Omental fat pad (tissue), 4 donors: ENCODE measurements at places on chromosomes 6 and 20.

GRCh38 chr6:87907521-87907920, 140.1 kb upstream of the SPACA1 start:
- no peak for DNase-seq

GRCh38 chr6:79640146-79641111, 9.3 kb downstream of the SH3BGRL2 start:
- DNase-seq, result no peak

DNA sequence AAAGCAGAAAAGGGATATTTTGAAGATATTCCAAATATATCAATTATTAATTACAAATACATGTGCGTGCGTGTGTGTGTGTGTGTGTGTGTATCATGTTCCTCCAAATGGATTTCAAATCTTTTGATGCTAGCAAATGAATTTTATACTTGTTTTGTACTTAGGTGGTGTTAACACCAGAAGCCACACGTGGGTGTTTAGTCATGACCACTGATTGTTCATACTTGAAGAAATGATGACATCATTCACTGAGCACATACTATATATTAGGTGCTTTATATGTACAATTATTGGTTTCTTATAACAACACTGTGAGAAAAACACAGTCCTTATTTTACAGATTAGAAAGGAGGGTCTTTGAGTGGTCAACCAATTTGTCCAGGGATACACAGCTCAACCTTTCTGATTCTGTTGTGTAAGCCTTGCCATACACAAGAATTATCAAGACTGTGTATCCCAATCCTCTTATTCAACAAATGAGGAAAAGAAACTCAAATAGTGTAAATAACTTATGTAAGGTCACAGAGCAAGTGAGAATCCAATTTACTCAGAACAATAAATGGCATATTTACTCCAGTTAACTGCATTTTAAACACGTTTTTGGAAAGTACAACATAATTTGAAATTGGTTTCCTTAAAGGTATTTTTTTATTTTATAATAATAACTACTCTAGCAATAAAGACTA, 88.5 kb downstream of the BCAS1 start:
- no peak for DNase-seq

GRCh38 chr6:7267466-7268091, 45.4 kb downstream of the SSR1 start:
- peak; percentile 55 for DNase-seq

DNA sequence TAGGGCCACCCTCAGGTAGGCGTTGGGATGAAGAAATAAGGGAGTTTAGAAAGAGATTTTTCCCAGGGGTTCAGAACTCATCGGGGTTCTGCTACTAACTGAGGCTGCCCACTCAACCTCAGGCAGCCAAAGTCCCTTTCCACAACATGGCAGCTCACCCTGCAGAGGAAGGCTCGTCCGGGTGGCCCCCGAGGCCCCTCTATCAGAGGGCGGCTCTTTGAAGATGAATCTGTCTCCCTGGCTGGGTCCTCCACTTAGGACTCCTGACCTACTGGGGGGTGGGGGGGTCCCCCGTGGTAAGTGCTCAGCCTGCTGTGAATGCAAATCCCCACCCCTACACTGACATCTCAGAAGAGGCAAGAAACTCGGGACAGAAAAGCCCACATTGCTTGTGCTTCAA, 182.9 kb downstream of the SOD2 start:
- DNase-seq, result no peak

DNA sequence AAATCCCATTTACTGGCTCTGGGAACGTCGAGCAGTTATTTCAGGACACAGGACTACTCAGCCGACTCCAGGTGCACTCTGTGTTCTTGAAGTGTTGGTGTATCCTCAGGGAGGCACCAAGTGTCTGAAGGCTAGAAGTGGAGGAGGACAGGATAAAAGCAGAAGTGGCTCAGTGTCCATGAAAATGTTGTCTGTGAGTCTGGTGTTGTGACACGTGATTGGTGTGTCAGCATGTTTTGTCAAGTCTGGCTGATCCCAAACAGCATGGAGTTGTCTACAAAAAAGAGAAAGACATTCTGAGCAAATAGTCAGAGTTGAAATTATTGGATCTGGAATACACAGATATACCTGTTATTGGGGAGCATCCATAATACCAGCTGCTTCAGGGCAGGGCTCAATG, 30.3 kb downstream of the SCGN start:
- no peak for DNase-seq

GRCh38 chr20:53346335-53346648, 247.3 kb downstream of the ZNF217 start:
- DNase-seq, result no peak

- no peak for DNase-seq
These were observed 180.3 kb downstream of the ANKRD60 start for GRCh38 chr20:58048096-58048702.

GRCh38 chr20:50308513-50309279, 118.1 kb downstream of the CEBPB start:
- DNase-seq, result peak; percentile 93

DNA sequence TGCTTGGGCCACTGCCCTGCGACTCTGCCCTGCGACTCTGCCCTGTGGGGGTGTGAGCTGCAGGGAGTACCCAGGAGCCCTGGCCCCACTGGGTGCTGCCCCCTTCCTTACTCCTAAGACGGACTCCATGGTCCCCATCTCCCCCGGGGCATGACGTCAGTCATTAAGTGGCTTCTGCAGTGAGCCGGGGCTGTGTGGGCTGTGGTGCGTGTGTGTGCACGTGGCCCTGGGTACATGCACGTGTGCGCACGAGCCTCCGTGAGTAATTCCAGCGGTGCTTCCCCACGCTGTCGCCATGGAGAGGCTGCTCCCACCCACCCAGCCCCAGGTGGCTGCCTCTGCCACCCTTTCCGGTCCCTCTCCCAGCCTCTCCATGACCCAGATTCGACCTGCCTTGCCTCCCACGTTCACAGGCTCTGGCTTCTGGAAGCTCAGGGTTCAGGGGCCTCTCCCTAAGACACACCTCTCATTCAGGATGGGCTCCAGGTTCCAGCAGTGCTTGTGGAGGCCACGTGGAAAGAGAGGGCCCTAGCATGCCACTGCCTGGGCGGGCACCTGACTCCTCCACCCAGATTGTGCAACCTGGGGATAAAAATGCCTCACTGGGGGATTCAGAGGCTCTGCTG, 88.3 kb downstream of the DLGAP4 start:
- no peak for DNase-seq

GRCh38 chr6:27687154-27688013, 214.5 kb upstream of the ZNF184 start:
- peak; percentile 35 for DNase-seq

GRCh38 chr20:1951436-1952115, 42.3 kb downstream of the PDYN start:
- DNase-seq, result no peak

DNA sequence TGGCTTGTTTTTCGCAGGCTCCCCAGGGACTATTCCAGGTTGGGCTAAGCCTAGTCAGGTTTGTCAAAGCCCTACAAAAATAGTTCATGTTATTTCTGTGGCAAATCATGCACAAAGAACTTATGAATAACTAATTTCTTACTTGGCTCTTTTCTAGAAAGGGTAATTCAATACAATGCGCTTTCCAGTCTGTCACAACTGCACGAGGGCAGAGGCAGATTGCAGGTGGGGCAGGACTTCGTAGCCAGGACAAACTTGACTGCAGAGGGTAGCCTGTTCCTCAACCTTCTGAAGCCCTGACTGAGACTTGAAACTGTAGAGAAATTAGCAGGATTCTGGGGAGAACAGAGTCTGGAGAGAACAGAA, 253.5 kb downstream of the QKI start:
- DNase-seq, result no peak

GRCh38 chr6:155038104-155038503, 43.0 kb downstream of the TIAM2 start:
- no peak for DNase-seq

DNA sequence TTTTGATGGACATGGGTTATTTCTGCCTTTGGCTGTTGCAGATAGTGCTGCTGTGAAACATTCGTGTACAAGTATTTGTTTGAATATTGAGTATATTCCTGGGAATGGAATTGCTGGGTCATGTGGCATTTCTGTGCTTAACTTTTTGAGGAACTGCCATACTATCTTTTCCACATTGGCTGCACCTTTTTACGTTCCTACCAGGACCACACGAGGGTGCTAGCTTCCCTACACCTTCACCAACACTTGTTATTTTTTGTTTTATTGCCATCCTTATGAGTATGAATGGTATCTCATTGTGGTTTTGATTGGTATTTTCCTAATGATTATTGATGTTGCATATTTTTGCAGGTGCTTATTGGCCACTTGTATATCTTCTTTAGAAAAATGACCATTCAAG, 47.8 kb upstream of the PLCG1 start:
- DNase-seq, result no peak

GRCh38 chr6:136753624-136754023, 38.7 kb downstream of the MAP3K5 start:
- DNase-seq, result no peak

DNA sequence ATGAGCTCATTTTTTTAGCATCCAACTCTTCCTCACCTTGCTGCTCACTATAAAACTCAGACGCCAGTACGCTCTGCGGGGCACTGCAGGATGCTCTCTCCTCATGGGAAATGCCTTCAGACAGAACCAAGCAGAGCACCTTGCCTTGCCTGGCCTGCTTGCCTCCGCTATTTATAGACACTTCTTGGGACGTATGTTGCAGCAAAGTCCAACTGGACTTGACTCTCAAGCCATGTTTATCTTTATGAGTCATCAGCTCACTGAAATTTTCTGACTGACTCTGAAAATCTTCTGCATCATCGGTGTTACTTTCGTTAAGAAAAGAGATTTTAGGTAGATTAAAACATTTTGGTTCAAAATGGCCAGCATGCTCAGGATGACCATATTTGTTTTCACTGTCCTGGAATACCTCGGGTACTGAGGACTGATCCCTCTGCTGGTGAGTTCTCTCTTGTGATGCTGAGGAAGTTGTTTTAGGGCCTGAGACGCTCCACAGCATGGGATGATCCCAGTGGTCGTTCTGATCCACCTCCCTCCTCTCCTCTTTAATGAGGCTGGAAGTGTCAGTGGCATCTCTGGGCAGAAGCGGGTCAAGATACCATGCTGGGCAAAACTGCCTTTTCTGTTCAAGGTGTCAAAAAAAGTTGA, 204.5 kb downstream of the KIF16B start:
- no peak for DNase-seq

GRCh38 chr6:40806256-40806864, 219.2 kb upstream of the LRFN2 start:
- no peak for DNase-seq

- no peak for DNase-seq
These were observed 356.5 kb upstream of the CDH4 start for GRCh38 chr20:60895363-60896079.

DNA sequence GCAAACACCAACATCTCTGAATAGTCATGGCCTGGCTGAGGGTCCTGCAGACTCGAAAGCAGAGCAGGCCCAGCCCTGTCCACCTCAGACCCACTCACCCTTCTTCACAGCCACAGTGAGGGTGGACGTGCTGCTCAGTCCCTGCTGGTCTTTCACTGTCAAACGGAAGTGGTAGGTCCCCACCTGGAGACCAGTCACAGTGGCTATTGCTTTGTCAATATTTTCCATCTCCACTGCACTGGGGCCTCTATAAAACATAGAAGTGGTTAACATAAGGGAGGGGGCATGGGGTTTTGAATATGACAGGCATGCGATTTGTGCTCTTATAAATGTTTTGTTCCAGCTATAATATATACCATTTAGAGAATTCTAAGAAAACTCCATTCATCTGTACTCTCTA, 73.9 kb downstream of the ALDH5A1 start:
- no peak for DNase-seq

- no peak for DNase-seq
These were observed 86.6 kb upstream of the RNF24 start for GRCh38 chr20:4101910-4102309.

- no peak for DNase-seq
These were observed 15.6 kb downstream of the CST4 start for GRCh38 chr20:23673209-23673608.

- DNase-seq, result no peak
These were observed 17.7 kb upstream of the CCN6 start for GRCh38 chr6:112036088-112036637.

- no peak for DNase-seq
These were observed 18.6 kb upstream of the FAM135A start for GRCh38 chr6:70394518-70395300.

GRCh38 chr20:22471156-22471836, 113.1 kb downstream of the FOXA2 start:
- DNase-seq, result no peak

- DNase-seq, result no peak
These were observed 235.9 kb downstream of the BTBD3 start for GRCh38 chr20:12153628-12154027.

DNA sequence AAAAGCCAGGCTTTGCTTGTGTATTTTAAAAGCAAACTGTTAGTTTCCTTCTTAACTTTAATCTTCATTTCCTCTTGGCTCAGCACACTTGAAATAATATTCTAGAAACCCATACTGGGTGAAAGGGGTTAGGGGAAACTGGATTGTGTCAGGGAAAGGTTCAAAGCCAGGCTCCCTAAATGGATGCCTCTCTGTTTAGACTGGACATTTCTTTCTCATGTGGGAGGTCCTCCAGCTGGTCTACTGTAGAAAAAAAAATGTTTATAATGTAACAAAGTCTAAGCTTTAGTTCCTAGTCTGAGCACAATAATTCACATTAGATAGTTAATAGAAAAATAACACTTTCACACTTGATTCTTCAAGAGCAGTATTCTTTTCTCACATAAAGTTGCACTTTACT, 89.0 kb upstream of the AKIRIN2 start:
- DNase-seq, result no peak

- no peak for DNase-seq
These were observed 42.7 kb downstream of the RAMACL start for GRCh38 chr6:166543603-166544295.

DNA sequence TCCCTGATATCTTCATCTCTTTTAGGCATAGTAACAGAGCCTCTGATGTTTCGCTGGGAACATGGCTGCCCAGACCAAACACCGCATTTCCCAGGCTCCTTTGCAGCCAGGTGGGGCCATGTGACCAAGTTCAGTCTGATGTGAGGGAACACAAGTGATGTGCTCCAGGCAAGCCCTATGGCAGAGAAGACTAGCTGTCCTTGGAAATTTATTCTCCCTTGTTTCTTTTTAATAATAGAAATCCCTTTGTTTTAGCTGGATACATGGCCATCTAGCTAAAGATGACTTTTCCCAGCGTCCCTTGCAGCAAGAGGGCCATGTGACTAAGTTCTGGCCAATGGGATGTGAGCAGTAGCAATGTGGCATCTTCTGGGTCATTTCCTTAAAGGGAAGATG, 30.8 kb downstream of the SLC2A10 start:
- no peak for DNase-seq

- DNase-seq, result no peak
These were observed 12.6 kb downstream of the HSPA12B start for GRCh38 chr20:3744806-3745685.

GRCh38 chr6:99120641-99121040, 172.9 kb upstream of the FBXL4 start:
- no peak for DNase-seq

GRCh38 chr6:134714113-134714512, 235.8 kb downstream of the ALDH8A1 start:
- DNase-seq, result no peak

DNA sequence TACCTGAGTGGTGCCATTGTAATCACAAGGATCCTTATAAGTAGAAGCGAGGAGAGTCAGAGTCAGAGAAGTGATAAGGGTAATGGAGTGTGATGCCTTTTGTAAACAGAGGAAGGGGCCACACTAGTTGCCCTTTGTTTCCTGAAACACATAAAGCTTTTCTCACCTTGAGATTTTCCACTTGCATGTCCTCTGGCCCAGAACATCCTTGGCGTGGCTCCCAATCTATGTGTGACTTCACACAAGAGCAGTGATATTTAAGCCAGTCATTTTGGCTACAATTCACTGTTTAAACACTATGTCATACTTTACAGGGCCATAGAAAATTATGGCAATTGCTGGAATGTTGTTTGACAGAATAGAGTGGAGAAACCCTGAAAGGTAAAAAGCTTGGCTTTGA, 121.2 kb upstream of the BTN3A2 start:
- no peak for DNase-seq
